T-cell (primary cell): ENCODE measurements at places on chromosomes 5 and 9. TPM values are rescaled to one million over a fixed set of nuclear protein-coding genes. Genes with fewer than 3 reads are reported as not detected.

HNRNPH1 gene
- 1,301 TPM for total RNA-seq

DNA sequence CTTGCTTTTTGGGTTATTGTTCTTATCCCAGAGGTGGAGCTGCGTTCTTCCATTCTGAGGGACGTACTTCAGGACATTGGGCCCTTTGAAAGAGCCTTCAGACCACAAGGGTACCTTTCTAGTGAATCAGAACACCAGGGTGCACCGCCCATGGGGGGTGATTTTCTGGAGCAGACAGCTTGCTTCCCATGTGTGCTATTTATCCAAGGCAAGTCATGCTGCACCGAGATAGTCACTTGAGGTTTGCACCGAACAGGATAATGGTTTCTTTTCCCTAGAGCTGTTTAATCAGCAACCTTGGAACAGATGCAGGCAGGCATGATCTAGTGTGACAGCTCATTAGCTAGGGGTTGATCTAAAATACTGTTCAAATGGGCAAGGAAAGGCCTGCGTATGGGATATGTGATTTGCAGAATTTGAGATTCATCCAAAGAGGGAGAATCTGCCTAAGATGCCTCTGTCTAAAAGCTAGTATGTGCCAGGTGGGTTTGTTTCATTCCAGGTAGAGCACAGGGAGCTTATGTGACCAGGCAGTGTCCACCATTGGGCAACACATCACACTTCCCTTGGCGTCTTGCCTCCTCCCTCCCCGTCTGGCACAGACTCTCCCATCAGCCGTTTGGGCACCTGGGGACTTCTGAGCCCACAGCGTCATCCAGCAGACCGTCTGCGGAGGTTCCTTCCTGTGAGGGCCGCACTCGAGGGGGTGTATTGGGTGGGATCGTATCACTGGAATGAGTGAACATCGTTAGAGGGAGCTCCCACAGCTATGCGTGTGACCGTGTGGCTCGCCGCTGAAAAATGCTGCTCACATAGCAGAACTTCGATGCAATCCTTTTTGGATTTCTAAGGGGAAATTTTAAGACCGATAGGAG, 23.0 kb downstream of the ABL1 start:
- no peaks in the 10 kb centered on the region for H3K27me3 ChIP-seq
- no peak overlapping the region for H3K4me3 ChIP-seq
- peaks cover 7% of the 10 kb centered on the region for H3K36me3 ChIP-seq
- no peaks in the 10 kb centered on the region for H3K4me1 ChIP-seq
- DNase-seq = no peak

DNA sequence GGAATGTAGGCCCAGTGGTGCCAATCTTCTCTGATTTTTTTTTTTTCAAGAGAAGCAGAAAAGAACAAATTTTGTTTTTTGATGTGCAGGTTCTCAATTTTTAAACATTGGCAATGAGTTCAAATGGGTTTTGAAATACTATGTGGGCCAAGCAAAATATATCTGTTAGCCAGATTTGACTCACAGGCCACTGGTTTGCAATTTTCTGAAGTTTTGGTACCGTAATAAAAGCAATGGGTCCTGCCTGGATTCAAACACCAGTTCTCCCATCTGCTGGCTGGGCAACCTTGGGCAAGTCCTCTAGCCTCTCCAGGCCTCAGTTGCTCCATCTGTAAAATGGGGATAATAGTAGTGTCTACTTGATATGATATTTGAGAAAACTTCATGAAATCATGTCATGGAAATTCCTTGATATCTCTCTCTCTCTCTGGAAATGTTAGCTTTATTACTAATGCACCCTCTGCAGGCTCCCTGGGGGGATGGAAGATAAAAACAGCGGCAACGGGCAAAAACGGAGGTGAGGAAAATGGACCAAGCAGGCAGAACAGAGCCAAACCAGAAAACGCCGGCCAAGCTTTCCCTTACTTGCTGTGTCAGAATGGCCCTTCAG, 63.4 kb downstream of the SMIM23 start:
- no peaks in the 10 kb centered on the region for H3K36me3 ChIP-seq
- H3K4me3 ChIP-seq = no peak overlapping the region
- DNase-seq = no peak
- no peaks in the 10 kb centered on the region for H3K27me3 ChIP-seq
- no peak overlapping the region for H3K27ac ChIP-seq
- no peaks in the 10 kb centered on the region for H3K4me1 ChIP-seq

GRCh38 chr9:116646661-116647514, 40.2 kb upstream of the TRIM32 start:
- H3K4me3 ChIP-seq = no peak overlapping the region
- no peak for DNase-seq
- no peak overlapping the region for H3K27ac ChIP-seq
- no peaks in the 10 kb centered on the region for H3K4me1 ChIP-seq

GRCh38 chr9:123067136-123067535, 33.7 kb downstream of the GPR21 start:
- no peaks in the 10 kb centered on the region for H3K4me1 ChIP-seq
- no peak overlapping the region for H3K4me3 ChIP-seq
- no peaks in the 10 kb centered on the region for H3K27me3 ChIP-seq
- H3K36me3 ChIP-seq = no peaks in the 10 kb centered on the region
- DNase-seq = no peak

- H3K36me3 ChIP-seq = no peaks in the 10 kb centered on the region
- no peak overlapping the region for H3K4me3 ChIP-seq
- no peaks in the 10 kb centered on the region for H3K27me3 ChIP-seq
- H3K4me1 ChIP-seq = no peaks in the 10 kb centered on the region
- no peak for DNase-seq
- no peak overlapping the region for H3K27ac ChIP-seq
Measured at GRCh38 chr5:83256091-83256780, 178.9 kb downstream of the XRCC4 start.
